Stimulated activated CD8-positive, alpha-beta memory T cell treated with anti-CD3 and anti-CD28 coated beads, Interleukin-2, amount 100 ng/mL, for 1 hour (primary cell): ENCODE measurements at places on chromosomes 12 and 14.

DNA sequence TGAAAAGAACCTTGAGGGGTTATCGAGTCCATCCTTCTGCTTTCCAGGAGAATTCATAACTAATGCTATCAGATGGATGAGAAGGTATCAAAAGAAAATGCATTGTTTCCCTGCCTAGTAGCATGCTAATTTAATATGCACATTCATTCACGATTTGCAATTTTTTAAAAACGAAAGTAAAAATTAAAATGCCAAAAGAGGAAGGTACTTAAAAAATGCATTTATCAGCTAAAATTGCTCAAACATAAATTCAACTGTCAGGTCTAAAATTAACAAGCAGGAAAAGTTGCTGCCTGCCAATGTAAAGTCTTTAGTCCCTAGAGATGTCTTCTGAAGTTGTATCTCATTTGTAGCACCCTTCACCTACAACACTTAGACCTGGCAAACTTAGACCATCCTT, 7.9 kb downstream of the ATF7 start:
- no peak for DNase-seq

- DNase-seq, result no peak
Measured at GRCh38 chr12:68648179-68648578, 37.5 kb downstream of the RAP1B start.

GRCh38 chr12:113891167-113891692, 74.9 kb downstream of the RBM19 start:
- DNase-seq, result no peak

GRCh38 chr14:75176142-75176820, at the start of gene TMED10:
Gene TMED10, minus strand, starts transcription at chr14:75176612. Its CDS starts 33 bp downstream, at chr14:75176579.
- DNase-seq, result peak; percentile 88

GRCh38 chr14:73717266-73717665, 3.1 kb upstream of the PNMA1 start:
- DNase-seq, result no peak

DNA sequence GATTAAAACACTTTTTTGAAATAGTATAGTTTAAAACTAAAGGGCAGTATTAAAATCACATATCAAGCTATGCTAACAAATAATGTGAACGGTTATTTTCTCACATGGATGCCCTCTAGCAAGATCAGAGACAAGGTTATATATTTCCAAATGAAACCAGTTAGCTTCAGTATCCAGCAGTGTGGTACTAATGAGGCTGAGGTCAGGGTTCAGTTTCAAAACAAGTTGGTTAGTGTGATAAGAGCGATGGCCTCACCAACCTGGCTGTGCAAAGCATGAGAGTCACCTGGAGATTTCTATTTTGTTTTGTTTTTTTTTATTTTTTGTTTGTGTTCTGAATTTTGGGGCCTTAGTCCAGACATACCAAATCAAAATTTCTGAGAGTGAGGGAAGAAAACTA, 352.2 kb upstream of the KITLG start:
- no peak for DNase-seq

- no peak for DNase-seq
Measured at GRCh38 chr12:90021795-90022440, 313.3 kb upstream of the ATP2B1 start.

- DNase-seq, result no peak
Measured at GRCh38 chr14:104064003-104064402, 21.5 kb upstream of the ASPG start.

- no peak for DNase-seq
Measured at GRCh38 chr14:69043596-69044260, 64.6 kb upstream of the ACTN1 start.

- no peak for DNase-seq
Measured at GRCh38 chr12:95116773-95117172, 43.4 kb upstream of the NR2C1 start.

- no peak for DNase-seq
Measured at GRCh38 chr14:68627050-68627867, 165.6 kb downstream of the ZFP36L1 start.

GRCh38 chr14:54209511-54210250, 187.1 kb upstream of the CDKN3 start:
- no peak for DNase-seq

GRCh38 chr12:51262758-51263177, 7.4 kb downstream of the SMAGP start:
- no peak for DNase-seq

DNA sequence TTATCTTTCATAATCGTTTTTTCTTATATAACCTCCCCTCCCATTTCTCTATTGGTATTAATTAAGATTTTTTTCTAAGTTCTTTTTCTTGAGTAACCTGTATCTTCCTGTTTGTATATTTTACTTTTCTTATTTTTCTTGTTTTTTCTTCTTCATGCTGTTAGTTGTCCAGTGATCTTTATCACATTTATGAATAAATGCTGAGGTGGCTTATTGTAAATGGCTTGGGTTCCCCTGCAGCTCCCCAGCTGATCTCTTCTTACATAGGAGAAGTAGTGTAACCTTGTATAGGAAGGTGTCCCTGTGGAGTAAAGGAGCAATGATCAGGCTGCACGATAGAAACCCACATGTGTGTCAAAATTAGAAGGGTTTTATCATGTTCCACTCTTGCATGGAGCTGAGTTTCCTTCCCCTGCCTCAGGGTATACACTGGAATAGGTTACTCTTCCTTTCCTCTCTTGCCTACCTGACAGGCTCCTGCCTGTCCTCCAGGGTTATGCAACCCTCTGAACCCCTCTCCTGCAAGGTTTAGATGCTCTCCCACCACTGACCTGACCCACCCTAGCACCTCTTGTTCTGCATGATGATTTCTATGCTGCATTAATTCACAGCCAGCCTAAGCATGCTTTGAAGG, 334.8 kb upstream of the RGS6 start:
- DNase-seq, result no peak

DNA sequence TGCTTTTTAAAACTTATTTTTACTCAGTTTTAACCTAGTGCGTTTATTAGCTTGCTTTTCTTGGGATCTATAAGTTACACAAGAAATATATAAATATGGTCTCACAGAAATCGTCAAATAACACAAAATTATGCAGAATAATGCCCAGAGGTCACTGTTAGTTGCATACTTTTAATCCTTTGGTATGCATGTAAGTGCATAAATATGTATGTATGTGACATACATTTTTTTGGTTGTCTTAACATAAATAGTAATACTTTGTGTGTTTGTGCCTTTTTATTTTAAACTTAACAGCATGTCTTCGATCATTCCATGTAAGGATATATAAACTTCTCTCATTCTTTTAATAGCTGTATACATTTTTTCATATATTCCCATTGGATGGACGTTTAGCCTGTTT, 459.6 kb downstream of the PCNX1 start:
- no peak for DNase-seq

- no peak for DNase-seq
Measured at GRCh38 chr12:62827042-62827441, 107.9 kb downstream of the PPM1H start.

GRCh38 chr12:50971946-50972345, 19.6 kb downstream of the HIGD1C start:
- DNase-seq, result no peak

DNA sequence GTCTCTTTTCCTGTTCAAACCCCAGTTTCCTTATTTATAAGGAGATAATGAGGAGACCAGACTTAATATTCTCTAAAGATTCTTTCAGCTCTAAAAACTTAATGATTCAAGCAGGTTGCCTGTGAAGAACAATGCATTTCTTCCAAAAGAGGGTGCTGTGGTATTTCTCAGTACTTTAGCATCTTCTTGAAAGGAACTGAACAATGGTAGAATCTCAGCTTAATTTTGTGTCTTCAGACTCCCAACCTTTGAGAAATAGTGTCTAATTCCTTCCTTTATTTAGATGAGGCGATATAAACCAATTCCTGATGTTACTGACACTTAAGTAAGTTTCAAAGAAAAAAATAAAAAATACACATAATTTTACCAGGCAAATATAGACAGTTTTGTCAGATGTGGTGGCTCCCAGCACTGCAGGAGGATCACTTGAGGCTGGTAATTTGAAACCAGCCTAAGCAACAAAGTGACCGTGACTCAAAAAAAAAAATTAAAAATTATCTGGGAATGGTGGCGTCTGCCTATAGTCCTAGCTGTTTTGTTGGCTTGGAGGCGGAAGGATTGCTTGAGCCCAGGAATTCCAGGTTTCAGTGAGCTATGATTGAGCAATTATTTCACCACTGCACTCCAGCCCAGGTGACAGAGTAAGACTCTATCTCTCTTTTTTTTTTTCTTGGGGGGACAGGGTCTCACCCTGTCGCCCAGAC, 76.9 kb upstream of the PSMA6 start:
- no peak for DNase-seq

DNA sequence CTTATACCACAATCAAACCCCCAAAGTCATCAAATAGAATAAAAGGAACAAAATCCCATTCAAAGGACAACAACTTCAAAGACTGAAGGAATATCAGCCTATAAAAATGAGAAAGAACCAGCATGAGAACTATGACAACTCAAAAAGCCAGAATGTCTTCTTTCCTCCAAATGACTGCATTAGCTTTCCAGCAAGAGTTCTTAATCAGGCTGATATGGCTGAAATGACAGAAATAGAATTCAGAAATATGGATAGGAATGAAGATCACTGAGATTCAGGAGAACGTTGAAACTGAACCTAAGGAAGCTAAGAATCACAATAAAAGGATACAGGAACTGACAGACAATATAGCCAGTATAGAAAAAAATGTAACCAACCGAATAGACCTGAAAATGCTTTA, 109.5 kb downstream of the SINHCAF start:
- DNase-seq, result no peak

GRCh38 chr14:81102217-81102616, 118.5 kb downstream of the GTF2A1 start:
- DNase-seq, result no peak

DNA sequence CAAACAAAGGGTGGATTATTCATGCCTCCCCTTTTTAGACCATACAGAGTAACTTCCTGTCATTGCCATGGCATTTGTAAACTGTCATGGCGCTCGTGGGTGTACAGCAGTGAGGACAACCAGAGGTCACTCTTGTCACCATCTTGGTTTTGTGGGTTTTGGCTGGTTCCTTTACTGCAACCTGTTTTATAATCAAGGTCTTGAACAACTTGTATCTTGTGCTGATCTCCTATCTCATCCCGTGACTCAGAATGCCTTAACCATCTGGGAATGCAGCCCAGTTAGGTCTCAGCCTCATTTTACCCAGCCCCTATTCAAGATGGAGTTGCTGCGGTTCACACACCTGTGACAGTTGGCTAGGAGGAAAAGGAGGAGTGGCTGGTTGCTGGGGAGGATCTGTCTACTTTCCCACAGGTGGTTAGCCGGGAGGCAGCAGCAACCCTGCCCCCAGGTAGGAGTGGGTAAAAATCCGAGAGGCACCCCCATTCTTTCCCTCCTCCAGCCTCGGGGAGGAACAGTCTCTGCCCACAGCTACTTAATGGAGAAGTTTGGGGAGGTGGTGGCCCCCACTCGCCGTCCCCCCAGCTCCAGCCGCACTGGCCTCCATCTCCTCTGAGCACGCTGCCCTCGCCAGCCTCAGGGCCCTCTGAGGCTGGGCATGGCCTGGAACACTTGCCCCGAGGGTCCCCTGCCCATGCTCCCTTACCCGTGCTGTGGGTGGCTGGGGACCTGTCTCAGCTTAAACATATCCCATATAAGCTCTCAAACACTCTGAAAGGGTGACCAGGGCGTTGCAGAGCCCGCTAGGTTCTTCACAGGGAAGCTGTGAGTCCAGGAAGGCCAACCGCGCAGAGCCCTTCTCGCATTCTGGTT, 41.7 kb downstream of the SMIM41 start:
- no peak for DNase-seq

DNA sequence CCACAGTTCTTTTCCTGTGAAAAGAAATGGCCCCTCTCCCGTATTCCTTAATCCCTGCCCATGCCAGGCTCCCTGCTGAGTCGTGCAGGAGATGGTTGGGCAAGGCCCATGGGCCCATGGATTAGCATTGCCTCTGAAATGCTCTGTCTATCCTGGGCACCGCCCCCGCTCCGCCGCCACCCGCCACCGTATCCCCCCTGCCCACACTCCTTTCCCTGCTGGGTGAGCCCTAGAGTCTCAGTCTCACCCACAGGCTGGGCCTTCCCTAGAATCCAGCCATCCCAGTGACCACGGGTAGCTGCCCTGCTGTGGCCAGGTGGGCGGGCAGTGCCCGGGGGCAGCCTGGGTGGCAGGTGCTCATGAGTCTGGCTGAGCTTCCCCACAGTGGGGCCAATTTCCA, 50.6 kb downstream of the TSPAN11 start:
- no peak for DNase-seq

GRCh38 chr14:78220273-78220672, 50.1 kb downstream of the NRXN3 start:
- DNase-seq, result no peak

- DNase-seq, result no peak
Measured at GRCh38 chr12:15550793-15551192, 228.5 kb downstream of the PTPRO start.

DNA sequence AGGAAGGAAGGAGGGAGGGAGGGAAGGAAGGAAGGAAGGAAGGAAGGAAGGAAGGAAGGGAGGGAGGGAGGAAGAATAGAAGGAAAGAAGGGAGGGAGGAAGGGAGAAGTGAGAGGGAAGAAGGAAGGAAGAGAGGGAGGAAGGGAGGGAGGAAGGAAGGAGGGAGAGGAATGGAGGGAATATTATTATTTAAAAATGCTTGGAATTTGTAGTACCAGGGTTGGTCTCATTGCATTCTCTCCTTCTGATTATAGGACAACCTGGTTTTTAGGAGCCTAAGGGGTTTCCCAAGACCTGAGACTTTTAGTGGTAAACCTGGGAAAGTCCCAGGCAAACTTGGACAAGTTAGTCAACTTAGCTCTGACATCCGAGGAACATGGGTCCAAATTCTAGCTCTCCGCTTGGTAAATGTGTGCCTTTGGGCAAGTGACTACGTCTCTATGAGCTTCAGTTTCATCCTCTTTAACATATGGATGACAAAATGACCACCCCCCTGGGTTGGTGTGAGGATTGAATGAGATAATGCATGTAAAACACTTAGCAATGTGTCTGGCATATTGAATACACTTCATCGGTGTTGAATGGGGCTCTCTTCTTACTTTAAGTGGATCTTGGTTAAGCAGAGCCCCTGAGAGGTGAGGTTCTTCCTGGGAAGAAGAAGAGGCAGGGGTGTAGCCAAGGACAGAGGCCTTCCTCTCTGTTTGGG, 690.7 kb upstream of the TBX3 start:
- no peak for DNase-seq

DNA sequence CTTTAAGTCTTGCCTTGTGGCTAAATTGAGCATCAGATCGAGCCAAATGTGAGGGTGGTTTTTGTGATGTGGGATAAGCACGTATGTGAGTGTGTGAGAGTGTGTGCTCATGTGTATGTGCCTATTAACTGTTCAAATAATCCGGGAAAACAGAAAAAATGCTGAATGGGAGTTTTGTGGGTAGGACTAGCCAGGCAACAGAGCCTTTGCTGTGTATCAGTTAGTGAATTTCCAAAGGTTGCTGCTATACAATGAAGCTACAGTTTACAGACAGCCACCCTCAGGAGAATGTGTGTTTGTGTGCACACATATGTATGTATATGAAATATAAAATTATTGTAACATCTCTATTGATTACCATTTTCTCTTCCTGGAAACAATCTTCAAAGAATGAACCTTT, 154.0 kb downstream of the SOX5 start:
- DNase-seq, result no peak

GRCh38 chr14:68133856-68134255, 314.3 kb downstream of the RAD51B start:
- no peak for DNase-seq

- DNase-seq, result no peak
Measured at GRCh38 chr12:30180602-30181001, 396.9 kb upstream of the TMTC1 start.

- no peak for DNase-seq
Measured at GRCh38 chr12:109127533-109128242, 11.3 kb downstream of the ACACB start.
